GM04503 (cell line): ENCODE measurements at places on chromosomes 11 and 22.

GRCh38 chr22:30373331-30374325, 13.6 kb downstream of the RNF215 start:
- no peak for DNase-seq

DNA sequence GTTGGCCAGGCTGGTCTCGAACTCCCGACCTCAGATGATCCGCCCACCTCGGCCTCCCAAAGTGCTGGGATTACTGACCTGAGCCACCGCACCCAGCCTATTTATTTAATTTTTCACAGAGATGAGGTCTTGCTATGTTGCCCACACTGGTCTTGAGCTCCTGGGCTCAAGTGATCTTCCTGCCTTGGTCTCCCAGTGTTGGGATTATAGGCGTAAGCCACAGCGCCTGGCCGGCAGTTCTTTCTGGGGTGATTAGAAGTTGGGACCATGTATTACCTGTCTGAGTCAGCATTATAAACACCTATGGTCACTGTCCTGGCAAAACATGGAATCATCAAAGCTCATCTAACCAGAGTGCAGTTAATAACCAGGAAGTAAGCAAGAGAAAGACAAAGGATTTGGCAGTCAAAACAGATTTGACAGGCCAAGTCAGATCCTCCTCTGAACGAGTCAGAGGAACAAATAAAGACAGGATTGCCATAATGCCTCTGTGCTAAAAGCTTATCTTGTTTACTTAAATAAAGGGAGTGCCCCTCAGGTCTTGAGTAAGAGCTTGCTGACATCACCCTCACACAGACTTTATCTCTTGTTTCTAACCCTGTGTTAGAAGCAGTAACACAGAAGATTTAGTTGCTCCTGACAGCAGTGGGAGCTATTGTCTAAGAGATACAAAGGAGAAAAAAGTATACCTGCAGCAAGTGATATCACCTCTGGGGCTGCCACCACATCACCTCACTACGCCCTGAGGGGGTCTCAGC, 3.7 kb downstream of the SERPIND1 start:
- peak; percentile 61 for DNase-seq

DNA sequence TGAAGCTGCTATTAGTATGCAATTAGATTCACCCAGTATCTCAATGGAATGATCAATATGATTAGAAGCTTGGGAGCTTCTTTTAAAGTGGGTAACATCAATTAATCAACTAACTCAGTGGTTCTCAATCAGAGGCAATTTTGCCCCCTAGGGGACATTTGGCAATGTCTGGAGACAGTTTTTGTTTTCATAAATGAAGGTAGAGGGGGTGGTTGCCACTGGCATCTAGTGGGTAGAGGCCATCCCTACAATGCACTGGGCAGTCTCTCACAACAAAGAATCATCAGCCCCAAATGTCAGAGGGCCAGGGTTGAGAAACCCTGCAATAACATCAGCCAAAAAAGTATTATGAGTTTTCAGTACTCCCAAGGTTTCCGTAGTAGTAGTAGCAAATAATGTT, 5.9 kb upstream of the AMOTL1 start:
- DNase-seq: no peak

DNA sequence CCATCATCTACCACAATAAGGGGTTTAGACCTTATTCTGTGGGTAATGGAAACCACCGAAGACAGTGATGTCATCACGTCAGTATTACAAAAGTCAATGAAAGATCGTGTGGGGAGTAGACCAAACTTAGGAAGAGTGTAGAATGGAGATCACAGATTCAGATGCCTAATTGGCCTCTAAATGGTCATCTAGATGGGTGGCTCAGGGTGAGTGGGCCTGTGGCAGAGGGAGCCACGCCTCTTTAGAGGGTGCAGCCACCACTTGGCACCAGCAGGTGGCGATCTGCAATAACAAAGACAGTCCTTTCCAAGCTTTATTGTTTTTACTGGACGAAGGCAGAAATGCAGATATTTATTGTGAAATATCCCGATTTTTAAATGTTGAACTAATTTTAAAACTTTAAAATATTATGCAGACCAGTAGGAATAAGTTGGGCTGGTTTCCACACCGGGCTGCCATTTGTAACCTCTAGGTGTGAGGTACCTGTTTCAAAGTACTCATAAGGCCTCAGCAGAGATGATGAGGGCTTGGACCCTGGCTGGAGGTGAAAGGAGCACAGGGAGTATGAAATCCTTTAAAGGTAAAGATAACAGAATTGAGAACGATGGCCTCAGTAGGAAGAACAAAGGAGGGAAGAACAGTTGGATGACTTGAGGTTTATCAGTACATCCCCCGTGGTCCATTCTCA, 222.0 kb downstream of the DBX1 start:
- DNase-seq: no peak

DNA sequence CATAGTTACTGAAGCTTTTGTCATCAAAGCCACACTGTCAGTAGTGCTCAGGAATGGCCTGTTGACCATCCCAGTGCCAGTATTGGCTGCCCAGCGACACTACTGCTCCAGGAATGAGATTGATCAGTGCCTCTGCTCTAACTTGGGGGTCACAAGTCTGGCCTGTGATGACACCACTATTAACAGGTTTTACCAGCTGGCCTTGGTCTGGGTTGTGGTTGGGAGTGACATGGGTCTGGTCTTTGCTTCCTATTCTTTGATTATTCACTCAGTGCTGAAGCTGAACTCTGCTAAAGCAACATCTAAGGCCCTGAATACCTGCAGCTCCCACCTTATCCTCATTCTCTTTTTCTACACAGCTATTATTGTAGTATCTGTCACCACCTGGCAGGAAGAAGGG, 21.5 kb downstream of the OR56B4 start:
- no peak for DNase-seq

DNA sequence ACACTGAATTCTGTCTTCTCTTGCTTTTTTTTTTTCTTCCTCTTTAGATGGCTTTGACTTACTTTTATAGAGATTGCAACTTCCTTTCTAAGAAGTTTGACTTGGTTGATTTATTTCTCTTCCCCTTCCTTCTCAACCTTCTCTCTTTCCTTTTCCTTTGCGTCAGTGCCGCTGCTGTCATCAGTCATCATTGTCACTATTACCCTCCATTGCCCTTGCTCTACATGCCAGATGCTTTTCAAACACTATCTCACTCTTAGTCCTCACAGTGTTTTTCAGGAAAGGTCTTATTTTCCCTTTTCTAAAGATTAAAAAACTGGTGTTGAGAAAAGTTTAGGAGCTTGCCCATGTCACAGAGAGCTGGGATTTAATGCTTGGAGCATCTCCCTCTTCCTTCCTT, 74.7 kb upstream of the C11orf87 start:
- no peak for DNase-seq

DNA sequence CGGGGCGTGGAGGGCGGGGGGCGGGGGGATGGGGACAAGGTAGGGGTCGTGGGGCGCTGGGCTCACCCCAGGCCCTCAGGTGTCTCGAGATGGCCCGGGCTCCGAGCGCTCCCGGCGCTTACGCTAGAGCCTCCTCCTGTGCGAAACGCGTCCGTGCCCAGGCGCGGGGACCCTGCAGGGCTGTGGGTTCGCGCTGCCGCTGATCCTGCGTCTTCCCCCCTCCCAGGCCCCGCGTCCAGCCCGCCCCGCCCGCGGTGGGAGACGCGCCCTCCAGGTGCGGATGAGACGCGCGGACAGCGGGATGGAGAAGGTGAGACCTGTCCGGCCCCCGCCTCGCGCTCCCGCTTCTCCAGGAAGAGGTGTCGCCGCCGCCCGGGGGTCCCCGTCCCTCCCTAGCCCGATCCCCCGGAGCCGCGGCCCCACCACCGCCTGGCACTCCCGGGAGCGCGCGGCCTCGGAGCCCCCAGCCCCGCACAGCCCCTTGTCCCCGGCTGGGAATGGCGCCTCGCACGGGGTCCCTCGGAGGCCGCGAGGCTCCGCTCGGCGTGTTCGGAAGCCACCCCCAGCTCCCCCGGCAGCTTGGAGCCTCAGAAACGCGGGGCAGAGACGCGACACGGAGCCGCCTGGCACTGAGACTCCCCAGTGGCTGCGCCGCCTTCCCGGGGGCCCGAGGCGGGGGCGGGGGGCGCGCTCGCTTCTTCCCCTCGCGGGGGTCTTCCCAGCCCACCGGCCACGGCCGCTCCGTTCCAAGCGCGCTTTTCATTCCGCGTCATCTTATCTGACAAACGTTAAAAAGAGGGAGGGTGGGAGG, 27.6 kb upstream of the TOLLIP start:
- DNase-seq: no peak

- DNase-seq: no peak
These were observed 114.2 kb downstream of the KCNQ1 start for GRCh38 chr11:2558861-2559526.

DNA sequence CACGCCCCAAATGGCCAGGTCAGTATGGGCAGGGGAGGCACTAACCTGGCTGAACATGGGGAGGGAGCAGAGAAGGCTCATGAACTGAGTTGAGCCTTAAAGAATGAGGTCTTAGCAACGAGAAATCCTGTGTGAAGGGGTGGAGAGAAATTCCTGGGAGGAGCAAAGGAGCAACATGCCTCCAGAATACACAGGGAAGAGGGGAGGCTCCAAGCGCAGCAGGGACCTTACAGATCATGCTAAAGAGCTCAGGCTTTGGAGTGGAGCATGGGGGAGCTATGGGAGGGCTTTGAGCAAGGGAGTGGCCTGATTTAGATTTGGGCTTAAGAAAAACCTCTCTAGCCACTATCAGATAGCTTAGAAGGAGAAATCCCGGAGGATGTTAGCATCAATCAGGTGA, 88.1 kb downstream of the MN1 start:
- no peak for DNase-seq
